ENCODE measurements at places on chromosomes 11 and 22.
A peak's percentile ranks its signal among the peaks of the same experiment; 100 is the strongest.

DNA sequence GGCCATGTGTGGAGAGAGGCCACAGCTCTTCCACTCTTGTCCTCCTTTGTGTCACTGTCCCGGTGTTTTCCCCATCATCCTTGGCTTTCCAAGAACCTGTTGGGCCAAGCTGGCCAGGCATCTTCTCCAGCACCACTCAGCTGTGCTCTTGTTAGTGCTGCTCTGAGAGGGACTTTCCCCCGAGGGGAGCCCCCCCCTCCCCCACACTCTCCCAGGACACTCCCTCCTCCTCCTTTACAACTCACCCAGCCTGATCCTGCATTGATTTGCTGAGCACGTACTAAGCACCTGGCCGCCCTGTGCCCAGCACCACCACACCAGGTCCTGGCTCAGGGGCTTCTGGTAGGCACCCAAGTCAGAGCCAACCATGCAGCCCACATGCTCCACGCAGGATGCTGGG lies 13.2 kb downstream of the TP53AIP1 start:
- no peak for DNase-seq

DNA sequence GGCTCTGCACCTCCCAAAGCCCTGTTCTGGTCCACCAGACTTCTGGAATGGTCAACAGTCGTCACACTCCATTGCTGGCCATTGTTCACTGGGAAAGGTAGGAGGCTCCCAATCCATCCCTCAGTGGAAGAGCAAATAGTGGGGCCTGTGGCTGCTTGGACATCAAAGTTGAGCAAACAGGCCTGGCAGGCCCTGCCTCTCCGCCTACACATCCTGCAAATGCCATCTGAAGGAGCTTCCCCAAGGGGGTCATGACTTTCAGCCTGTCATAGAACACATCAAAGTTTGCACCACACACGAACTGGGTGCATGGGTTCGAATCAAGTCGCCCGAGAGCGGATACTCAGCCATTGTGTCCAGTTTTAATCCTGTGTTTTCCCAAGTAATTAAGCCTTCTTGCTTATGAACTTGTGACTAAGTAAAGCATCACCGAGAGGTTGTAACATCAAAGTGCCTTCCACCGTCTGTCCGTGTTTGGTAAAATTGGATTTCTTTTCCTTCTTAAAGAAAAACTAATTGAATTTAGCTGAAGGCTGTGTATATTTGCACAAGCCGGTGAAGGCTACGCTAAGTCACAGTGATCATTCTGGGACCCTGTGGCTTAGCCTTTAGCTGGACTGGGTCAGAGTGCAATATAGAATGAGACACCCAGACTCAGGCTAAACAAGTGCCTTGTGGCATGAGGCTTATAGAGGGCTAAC lies 36.1 kb downstream of the CLPB start:
- no peak for DNase-seq

GRCh38 chr11:26806219-26806618 lies 84.4 kb upstream of the SLC5A12 start:
- DNase-seq: no peak

DNA sequence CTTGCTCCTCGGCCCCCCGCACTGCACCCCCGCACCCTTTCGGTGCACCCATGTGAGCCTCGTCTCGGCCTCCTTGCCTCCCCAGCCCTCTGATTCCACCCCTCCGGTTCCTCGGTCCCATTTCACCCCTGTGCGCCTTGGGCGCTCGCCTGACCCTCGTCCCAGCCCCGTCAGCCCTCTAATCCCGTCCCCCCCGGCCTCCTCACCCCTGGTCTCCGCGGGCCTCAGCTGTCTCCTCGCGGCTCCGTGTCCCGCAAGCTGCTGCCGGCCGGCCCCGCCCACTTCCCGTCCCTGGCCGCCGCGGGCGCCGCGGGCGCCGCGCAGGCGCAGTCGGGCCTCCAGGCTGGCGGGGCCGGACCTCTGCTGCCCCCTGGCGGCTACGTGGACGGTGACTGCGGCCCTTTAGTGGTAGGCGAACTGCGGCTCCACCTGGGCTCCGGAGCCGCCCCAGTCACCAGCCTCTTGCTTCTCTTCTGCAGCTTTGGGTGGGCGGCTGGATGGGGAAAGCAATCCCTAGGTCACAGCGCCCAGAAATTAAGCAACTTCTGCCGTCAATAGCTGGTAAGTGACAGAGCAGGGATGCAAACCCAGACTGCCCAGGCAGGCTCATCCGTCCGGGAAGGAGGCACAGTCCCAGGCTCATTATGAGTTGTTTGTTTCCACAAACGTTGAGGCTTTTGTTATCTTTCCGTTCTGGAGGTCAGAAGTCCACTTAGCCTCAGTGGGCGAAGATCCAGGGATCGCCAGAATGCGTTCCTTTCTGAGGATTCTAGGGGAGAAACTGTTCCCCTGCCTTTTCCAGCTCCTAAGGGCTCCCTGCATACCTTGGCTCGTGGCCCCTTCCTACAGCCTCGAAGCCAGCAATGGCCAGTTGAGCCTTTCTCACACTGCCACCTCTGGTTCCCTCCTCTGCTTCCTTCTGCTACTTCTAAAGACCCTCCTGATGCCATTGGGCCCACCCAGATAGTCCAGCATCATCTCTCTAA lies at the start of gene PPM1F:
PPM1F (minus strand) TSS at position 263 of the 986 bp plus-strand sequence. CDS start 6,800 bp downstream, outside the sequence.
- DNase-seq: peak; percentile 90

- no peak for DNase-seq
These were observed 64.3 kb downstream of the TMEM135 start for GRCh38 chr11:87101956-87102580.

GRCh38 chr11:82557274-82557673 lies 176.4 kb downstream of the FAM181B start:
- no peak for DNase-seq

DNA sequence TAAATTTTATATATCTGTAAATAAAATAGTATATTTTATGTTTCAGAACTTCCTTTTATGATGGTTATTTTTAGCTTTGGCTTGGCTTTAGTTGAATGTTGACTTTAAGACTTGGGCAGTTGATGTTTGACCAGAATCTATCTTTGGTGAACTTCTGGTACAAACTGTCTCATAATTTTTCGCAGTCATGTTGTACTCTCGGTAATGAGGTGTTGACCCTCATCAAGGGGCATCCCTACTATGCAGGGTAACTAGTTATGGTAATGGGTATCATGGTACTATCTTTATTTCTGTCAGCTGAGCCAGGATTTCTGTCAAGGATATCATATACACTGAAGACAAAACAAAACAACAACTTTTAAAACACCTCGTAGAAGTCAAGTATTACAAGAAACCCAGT lies 67.7 kb downstream of the NXPE2 start:
- no peak for DNase-seq
